Activated CD8-positive, alpha-beta memory T cell treated with anti-CD3 and anti-CD28 coated beads, Interleukin-2, amount 10 ng/mL, durations not matched to agents 7 days and 5 days (primary cell): ENCODE measurements at places on chromosomes 5 and 9.

DNA sequence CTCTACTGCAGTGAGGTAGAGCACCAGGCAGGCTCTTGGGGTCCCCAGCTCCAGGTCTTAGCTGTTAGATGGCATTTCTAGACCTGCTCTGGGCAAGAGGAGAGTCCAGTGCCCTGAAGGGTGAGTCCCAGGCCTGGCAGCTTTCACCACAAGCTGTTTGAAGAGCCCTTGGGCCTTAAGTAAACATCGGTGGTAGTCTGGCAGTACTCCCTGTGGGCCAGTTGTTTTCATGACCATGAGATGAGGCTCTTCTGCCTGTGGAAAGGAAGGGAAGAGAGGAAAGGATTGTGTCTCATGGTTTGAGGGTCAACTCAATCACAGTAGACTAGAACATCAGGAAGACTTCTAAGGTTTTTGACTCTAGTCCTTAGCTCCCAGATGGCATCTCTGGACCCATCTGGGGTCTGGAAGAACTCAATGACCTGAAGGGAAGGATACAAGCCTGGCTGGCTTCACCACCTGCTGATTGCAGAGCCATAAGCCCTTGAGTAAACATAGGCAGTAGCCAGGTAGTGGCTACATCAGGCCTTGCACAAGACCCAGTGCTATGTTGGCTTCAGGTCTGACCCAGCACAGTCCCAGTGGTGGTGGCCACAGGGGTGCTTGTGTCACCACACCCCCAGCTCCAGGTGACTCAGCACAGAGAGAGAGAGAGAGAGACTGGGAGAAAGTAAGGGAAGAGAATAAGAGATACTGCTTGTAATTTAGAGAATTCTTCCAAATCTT is 114.3 kb upstream of the PCSK5 start:
- no peak for DNase-seq

GRCh38 chr5:140018096-140018481 is 25.0 kb downstream of the NRG2 start:
- DNase-seq, result no peak

- no peak for DNase-seq
Measured at GRCh38 chr9:135821733-135822373, 85.5 kb downstream of the CAMSAP1 start.

GRCh38 chr9:36991516-36992134 is 42.4 kb downstream of the PAX5 start:
- DNase-seq, result peak; percentile 62

DNA sequence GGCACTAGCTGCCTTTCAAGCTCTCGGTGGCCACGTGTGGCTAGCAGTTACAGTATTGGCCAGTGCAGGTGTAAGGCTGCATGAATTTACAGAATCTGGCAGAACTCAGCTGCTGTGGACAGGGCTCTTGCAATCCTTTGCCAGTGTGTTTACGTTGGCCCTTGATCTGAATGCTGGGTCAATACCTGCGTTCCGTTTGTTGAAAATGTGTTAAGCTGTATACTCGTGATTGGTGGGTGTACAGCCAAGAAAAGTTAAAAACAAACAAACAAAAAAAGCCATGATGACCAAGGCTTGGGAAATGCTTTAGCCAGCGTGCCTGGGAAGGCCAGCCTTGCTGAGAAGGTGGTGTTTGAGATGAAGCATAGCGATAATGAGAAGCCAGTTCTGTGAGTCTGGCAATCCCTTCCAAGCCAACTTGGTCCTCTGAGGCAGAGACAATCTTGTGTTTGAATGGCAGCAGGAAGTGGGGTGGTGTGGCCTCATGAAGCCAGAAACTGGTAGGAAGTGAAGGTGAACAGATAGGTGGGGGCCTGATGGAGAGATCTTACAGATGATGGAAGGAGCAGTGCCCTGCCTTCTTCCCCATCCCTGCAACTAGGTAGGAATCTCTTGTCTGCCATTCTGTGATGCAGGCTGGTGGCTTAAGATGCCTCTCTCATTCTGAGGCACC is 820 bp upstream of the CFAP90 start:
- peak; percentile 53 for DNase-seq

GRCh38 chr5:180555168-180555921 is 36.0 kb downstream of the SCGB3A1 start:
- DNase-seq, result no peak

DNA sequence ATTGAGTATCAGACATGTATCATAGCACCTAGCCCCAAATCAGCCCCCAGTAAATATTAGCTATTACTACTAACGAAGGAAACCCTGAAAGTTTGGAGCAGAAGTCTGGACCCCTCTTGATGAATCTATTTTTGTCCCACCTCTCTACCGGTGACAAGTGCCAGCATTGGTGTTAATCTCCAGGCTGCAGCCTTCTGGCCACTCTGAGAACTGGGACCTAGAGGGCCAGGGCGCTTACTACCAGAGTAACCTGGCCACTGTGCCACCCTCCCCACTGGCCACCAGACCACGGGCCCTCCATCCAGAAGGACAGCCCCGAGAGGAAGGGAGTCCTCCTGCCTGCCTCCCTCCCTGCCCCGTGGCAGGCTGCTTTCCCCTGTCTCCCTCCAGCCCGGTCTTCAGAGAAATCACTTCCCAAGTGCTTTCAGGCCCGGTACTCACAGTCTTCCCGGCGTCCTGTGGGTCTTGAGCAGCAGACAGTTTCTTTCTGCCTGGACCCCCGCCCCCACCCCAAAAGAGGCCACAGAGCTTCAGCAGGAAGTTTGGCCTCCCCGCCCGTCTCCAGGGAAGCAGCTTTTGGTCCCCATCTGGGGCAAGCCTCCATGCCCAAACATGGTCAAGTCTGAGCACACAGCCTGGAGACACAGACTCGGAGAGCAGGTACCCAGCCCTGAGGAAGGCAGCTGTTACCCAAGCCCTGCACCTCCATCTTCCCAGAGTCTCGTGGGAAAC is at the start of gene KCNMB1:
Gene KCNMB1, minus strand, starts transcription at position 550 of the 732 bp plus-strand sequence. CDS start 3,920 bp downstream, outside the sequence.
- DNase-seq, result no peak

DNA sequence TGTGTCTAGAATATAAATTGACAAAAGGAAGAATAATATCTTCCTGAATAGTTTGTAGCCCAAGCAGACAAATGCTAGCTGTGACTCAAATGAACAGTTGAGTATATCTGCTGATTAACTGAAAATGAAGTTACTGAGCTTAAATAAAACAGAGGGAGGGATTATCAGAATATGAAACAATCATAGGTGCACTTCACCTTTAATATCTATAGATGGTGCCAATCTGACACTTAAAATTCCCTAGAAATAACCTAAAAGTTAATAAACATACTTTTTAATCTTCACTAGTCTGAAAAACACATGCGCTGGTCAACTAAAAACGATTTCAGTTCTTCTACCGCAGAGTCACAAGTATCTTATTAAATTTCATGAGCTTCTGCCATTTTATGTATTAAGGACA is 280.8 kb upstream of the RASA1 start:
- no peak for DNase-seq

- DNase-seq, result peak; percentile 76
Measured at GRCh38 chr9:76456202-76456926, 2.6 kb upstream of the GCNT1 start.

GRCh38 chr9:113931777-113932176 is 55.7 kb downstream of the ZNF618 start:
- no peak for DNase-seq

GRCh38 chr9:127058011-127058644 is 64.3 kb downstream of the ANGPTL2 start:
- DNase-seq, result no peak

GRCh38 chr9:27157736-27158135 is 48.7 kb downstream of the TEK start:
- DNase-seq, result no peak

GRCh38 chr9:116342061-116342460 is 188.5 kb downstream of the PAPPA start:
- no peak for DNase-seq

DNA sequence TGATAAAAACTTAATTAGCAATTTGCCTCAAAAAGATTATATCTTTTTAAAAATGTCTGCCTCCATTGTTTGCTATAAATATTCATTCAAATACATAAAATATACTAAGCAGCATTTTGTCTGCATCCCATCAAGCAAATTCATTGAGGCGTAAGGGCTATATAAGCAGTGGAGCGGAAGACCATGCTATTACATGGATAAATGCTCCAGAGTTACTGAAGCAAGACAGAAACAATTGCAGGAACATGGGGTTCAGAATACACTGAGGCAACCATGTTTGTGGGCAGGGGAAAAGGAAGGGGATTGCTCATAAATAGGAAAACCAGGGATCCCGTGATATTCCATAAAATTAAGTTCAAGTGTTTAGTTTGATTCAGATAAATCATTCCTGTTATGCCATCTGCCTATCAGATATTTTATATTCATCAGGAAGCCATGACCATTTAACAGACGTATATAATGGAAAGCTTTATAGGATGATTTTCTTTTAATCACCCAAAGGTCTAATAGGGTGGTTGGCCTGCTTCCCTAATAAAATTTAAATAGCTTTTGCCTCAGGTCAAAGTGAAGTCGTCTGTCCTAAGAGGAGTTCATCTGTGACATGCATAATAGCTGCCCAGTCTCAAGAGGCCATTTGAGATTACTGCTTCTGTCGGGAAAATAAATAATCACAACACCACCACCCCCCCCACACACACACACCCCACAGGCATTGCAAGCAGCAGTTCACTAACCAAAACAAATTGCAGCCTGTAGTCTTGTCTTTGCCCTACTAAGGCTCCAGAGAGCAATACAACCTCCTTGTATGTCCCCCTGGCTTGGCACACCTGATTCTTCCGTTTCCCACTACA is 105.2 kb downstream of the RASEF start:
- no peak for DNase-seq

DNA sequence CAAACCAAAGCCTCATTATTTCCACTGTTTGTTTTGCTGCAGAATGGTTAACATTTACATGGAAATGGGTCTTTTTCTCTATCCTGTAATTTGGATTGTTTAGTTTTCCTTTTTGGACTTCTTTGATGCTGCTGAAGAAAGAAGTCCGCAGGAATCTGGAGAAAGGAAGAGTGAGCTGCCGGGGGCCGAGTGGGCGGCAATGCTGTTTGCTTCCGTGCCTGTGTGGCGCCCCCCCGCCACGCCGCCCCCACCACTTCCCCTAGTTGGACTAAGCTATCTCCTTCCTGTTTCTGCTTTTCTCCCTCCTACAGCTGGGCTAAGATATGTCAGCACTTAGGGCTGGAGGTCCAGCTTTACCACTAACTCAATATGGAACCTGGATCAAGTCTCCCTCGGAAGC is 39.7 kb downstream of the ACTL7B start:
- no peak for DNase-seq
